Vagina (tissue), 2 donors: ENCODE measurements at places on chromosomes 13 and 19.

DNA sequence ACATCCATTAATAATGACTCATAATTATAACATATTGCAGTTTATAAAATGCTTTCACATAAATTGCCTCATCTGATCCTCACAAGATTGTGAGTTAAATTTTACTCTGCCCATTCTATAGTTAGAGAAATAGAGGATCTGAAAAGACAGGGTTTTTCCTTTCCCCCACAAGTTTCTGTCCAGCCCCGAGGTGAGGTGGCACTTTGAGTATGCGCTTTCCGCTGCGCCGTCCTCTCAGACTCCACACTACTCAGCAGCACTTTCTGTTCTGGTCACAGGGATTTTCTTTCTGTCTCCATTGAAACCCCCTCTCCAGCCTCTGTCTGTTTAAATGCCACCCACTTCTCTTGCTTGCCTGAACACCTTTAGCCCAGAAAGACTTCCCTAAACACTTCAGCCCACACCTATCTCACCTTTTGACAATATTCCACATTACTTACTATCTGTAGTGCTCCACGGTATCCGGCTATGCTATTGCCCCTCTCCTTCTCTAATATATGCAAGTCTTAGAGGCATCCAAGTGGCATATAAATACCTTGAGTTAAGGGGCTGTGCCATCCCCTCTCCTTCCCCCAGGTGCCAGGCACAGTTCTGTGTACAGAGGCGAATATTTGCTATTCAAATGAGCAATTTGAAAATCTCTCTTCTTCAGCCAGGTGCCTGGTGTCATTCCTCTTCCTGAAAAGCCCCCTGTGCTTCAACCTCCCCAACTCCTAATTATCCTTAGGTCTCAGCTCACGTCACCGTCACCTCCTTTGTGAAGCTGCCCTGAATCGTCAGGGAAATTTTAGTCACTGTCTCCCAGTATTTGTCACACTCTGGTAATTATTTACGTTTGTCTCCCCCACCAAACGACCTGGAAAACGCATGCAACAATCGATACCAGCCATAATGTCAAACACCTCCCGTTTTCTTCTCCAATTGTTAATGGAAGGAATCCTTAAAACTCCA lies 268.7 kb downstream of the NHLRC3 start:
- H3K36me3 ChIP-seq = no peaks in the 10 kb centered on the region
- no peaks in the 10 kb centered on the region for H3K27me3 ChIP-seq
- DNase-seq = no peak
- H3K27ac ChIP-seq = no peak overlapping the region
- H3K4me3 ChIP-seq = no peak overlapping the region

DNA sequence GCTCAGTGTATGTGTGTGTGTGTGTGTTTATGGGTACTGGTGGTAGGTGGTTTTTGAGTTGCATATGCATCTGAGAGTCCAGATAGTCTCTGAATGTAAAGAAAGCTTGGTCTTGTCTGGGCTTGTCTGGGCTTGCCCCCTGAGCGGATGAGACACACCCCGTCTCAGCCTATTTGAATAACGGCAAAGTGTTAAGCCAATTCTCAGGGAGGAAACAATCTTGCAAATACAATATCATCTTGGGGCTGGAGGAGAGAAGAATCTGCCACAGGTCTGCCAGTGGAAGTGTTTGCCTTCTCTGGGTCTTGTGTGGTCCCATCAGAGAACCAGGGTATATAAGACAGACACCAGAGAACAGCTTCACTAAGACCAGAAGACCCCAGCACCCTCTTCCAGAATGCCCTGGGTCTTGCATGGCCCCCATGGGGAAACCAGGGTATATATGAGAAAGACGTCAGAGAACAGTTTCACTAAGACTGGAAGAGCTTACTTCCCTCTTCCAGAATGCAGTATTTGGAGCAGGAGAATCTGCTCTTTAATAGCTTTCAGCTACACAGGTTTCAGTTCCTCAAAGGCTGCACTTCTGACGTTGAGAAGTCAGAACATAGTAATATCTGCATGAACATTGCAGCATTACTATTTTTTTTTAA lies 13.3 kb downstream of the CD70 start:
- no peak for DNase-seq
- no peak overlapping the region for H3K27ac ChIP-seq
- no peaks in the 10 kb centered on the region for H3K27me3 ChIP-seq
- H3K36me3 ChIP-seq = no peaks in the 10 kb centered on the region

GRCh38 chr13:30409886-30410704 lies 12.2 kb upstream of the UBE2L5 start:
- peak overlapping the region; percentile 92 for H3K27ac ChIP-seq
- DNase-seq = no peak
- no peaks in the 10 kb centered on the region for H3K36me3 ChIP-seq
- H3K4me1 ChIP-seq = peaks cover 28% of the 10 kb centered on the region
- no peak overlapping the region for H3K4me3 ChIP-seq

DNA sequence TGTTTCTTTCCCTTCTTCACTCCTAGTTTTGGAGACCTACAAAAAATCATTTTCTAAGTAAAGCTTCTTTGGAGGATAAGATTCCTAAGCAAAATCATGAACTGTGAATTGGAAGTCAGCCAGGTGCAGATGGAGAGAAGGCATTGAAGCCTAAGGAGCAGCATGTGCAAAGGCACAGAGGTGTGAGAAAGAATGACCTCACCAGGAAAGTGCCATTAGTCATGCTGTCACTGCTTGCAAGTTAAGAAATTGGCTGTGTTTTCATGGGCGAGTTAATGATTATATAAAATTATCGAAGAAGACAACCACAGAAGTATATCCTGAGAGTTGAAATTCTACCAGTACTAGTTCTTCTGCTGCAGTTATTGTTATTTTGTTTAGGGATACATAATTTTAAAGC lies 80.3 kb upstream of the KLHL1 start:
- no peaks in the 10 kb centered on the region for H3K4me1 ChIP-seq
- H3K36me3 ChIP-seq = no peaks in the 10 kb centered on the region
- no peak overlapping the region for H3K4me3 ChIP-seq
- H3K27me3 ChIP-seq = no peaks in the 10 kb centered on the region
- H3K27ac ChIP-seq = no peak overlapping the region
- no peak for DNase-seq

DNA sequence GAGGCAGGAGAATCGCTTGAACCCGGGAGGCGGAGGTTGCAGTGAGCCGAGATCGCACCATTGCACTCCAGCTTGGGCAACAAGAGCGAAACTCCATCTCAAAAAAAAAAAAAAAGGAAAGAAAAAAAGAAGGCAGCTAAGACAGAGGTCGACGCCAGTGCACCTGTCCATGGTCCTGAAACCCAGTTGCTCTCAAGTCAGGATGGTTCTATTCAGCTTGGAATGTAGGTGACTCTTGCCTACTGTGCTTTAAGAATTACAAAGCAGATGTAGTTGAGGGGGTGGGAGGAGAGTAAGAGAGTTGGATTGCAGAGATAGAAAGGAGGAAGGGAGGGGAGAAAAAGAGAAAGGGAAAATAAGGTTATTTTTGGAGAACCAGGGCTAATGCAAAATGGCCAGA lies 18.7 kb downstream of the CACNG7 start:
- no peak overlapping the region for H3K27ac ChIP-seq
- H3K36me3 ChIP-seq = no peaks in the 10 kb centered on the region
- no peak for DNase-seq
- H3K4me1 ChIP-seq = no peaks in the 10 kb centered on the region

- H3K4me3 ChIP-seq = no peak overlapping the region
- H3K4me1 ChIP-seq = no peaks in the 10 kb centered on the region
- no peaks in the 10 kb centered on the region for H3K27me3 ChIP-seq
Measured at GRCh38 chr13:80523134-80523533, 182.2 kb upstream of the SPRY2 start.
